ENCODE measurements at places on chromosomes 6 and 20.

GRCh38 chr6:23526526-23526925 is 599.5 kb upstream of the NRSN1 start:
- DNase-seq: no peak

- DNase-seq: no peak
Measured at GRCh38 chr6:161038229-161039031, 46.9 kb downstream of the MAP3K4 start.

DNA sequence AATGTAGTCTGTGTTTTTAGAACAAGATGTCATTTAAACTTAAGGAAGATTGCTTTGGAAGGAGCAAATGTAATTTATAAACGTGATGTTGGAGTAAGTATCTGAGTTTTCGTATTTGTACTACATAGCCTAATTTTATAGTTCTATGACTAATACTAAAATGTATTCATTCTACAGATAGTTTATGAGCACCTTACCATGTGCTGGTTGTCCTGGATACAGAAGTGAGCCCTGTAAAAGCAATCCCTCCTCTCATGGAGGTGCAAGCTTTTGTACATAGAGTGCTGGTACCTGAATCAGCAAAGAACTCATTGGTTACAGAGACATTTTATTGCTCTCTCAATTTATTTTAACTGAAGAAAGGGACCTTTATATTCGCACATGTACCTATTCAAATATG is 27.1 kb downstream of the TBPL1 start:
- no peak for DNase-seq

DNA sequence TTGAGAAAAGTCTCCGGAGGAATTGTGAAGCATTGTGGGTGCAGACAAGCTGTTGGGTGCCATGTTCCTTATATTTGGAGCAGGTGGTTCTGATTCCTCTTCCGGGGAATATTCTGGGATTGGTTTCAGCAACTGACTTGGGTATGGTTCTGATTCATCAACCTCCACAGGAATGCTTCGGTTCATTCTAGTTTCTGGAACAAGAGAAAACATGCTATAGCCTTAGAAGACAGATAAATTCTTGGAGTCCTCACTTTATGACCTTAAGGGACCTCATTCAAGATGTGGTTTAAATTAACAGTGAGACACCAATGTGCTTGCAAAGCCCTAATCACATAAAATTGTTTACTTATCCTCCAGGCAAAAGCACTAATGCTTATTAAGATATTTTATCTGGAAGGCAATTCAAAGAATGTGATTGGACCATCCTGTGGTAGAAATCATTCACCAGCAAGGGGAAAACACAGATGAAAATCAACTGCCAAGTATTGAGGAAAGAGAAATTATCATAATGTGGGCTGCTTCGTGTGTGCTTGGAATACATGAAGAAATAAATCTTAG is 13.7 kb downstream of the TRAF3IP2 start:
- no peak for DNase-seq

- DNase-seq: no peak
Measured at GRCh38 chr20:13690943-13691342, 52.2 kb upstream of the TASP1 start.

DNA sequence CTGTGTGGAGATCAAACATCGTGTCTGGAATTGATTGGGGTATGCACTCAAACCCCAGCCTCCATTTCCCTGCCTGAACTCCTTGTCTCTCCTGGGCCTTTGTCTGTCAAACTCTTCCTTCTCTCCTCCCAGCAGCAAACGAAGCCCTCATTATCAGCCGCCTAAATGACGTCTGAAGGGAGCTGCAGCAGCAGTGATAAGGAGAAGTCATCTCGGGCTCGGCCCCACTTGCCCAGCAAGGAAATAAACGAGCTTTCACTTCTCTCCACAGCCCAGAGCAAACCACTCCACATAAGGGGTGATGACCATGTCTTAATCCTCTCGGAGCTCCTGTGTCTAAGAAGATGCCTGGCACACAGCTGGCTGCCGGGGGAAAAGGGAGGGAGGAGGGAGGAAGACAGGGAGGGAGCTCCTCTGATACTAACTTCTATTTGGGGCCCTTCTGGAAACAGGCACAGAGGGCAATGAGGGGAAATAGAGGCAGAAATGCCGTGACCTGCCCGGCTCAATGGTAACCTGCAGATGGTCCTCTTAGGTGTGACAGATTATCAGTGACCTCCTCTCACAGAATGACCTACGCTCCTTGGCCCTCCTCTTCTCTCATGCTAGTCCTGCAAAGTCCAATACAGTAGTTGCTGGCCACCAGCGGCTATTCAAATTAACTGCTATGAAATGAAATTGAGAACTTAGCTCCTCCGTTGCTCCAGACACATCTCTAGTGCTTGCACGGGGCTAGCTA is 100.4 kb downstream of the PXDC1 start:
- DNase-seq: no peak

GRCh38 chr6:125197795-125198269 is 44.3 kb downstream of the TPD52L1 start:
- DNase-seq: no peak

GRCh38 chr20:2874456-2874855 is 1.2 kb downstream of the PTPRA start:
- no peak for DNase-seq

GRCh38 chr6:35640017-35640664 is 48.6 kb downstream of the FKBP5 start:
- DNase-seq: no peak
